ENCODE measurements at places on chromosomes 4 and X.

GRCh38 chr4:36256398-36256891, 12.1 kb upstream of the ARAP2 start:
- DNase-seq: no peak

- no peak for DNase-seq
These were observed 36.0 kb downstream of the PF4 start for GRCh38 chr4:73945674-73946449.

DNA sequence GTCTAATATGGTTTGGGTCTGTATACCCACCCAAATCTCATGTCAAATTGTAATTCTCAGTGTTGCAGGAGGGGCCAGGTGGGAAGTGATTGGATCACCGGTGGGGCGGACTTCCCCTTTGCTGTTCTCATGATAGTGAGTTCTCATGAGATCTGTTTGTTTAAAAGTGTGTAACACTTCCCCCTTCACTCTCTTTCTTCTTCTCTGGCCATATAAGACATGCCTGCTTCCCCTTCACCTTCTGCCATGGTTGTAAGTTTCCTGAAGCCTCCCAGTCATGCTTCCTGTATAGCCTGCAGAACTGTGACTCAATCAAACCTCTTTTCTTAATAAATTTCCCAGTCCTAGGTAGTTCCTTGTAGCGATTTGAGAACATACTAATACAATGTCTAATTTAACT, 19.7 kb upstream of the SCRG1 start:
- DNase-seq: no peak

DNA sequence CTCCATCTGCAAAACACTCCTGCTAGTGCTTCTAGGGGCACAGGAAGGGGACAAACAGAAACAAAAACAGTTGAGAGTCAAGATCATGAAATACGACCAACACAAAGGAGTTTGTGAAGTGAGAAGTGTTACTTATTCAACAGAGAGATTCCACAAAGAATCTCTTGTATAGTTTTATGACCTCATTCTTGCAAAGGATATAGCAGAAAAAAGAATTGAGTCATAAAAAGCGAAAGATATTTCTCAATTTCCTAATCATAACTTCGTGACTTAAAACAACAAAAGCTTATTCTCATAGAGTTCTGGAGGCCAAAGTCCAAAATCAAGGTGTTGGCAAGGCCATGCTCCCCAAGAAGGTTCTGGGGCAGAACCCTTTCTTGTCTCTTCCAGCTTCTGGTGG, 40.7 kb downstream of the TIGD4 start:
- DNase-seq: no peak

DNA sequence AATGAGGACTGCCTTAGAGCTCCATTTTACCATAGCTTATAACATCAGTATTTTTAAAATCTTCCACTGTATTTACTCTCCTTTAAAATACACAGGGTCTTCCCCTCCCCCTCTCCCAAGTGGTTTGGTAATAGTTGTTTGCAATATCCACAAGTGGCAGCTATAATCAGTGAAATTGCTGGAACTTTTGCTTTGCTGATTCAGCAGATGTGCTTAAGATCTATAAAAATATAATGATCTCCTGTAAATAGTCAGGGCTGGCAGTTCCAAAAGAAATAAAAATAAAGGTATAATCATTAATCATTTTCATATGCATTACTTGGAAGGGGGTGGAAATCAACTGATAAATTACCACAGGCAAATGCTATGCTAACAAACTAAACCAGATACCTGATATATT, 345.2 kb downstream of the KLHL13 start:
- no peak for DNase-seq

DNA sequence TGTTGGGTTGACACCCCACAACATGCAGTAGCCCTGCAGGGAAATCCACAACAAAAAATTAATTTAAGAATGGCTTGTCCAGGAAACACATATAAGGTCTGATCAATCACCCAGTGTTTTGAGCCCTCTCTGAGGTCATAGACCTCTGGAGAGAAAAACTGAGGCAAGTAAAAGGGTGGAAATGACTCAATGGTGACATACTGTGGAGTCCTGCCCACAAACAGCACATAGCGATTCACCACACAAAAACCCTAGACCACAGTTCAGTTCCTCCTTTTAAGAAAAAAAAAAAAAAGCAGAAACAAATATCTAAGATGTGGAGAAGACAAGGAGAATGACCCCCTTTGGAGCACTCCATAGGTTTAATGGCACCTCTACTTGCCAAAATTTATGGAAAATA, 2691.0 kb downstream of the PCDH7 start:
- no peak for DNase-seq

DNA sequence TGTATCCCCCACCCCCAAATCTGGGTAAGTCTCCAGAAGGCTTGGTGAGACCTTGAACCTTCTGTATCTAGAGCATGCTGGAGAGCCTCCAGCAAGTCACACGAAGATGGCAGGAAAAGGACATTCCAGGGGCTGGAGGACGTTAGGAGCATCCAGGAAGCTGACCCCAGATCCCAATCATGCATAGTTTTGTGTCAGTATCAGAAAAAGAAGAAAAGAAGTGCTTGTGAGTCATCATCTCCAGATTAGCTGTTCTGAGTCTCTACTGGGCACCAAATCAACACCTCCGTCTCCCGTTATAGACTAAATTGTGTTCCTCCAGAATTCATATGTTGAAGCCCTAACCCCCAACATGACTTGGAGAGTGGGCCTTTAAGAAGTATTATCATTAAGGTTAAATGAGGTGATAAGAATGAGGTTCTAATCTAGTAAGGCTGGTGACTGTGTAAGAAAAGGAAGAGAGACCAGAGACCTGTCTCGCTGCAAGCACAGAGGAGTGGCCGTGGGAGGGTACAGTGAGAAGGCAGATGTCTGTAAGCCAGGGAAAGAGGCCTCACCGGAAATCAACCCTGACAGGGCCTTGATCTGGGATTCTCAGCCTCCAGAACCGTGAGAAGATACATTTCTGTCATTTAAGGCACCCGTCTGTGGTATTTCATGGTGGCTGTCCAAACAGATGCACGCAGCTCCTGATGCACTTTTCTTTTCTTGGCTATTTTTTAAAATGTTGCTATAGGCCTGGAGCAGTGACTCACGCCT, 38.1 kb upstream of the CLDN24 start:
- DNase-seq: no peak

DNA sequence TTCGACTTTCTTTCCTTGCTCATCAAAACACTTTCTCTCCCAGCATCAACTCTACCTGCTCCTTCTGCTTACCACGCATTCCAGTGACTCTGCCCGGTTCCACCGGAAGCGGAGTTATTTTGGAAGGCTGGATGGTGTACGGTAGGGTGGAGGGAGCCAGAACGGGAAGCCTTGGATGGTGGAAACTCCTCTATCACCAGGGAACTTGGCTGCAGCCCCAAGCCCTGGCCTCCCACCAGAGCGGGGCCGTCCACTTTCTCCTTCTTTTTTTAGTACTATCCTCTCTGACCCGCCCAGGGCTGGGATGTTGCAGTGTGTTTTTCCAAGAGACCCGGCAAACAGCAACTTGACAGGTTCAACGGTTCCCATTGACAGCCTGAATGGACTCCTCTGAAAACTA, 27.6 kb downstream of the ADGRG2 start:
- no peak for DNase-seq

DNA sequence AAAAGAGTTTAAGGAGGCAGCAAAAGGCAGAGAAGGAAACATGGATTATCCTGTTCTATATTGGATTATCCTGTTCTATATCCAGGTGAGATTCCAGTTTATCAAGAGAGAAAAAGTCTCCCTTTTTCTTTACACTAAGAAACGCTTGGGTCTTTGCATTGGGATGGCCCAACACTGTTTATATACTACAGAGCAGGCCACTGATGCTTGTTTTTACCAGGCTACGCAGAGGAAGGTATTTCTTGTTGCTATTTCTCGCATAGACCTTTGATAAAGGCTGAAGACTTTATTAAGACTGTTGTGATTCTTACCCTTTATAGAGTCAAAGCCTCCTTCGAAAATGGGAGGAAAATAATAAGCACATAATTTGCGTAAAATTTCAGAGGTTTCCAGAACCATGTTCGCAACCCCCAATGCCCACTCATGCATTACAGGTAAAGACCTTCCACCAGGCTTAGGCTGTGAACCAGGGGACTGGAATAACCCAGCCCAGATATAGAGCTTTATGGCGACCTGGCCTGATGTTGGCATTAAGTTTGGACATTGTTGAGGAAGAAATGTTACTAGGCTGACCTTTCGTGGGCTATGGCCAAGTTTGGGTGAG, 218.3 kb downstream of the PTTG2 start:
- DNase-seq: no peak
